ENCODE measurements at places on chromosomes 1 and 21. TPM values are rescaled to one million over a fixed set of nuclear protein-coding genes. Genes with fewer than 3 reads are reported as not detected.

- DNase-seq: no peak
Measured at GRCh38 chr1:234962340-234962989, 166.2 kb downstream of the TOMM20 start.

DNA sequence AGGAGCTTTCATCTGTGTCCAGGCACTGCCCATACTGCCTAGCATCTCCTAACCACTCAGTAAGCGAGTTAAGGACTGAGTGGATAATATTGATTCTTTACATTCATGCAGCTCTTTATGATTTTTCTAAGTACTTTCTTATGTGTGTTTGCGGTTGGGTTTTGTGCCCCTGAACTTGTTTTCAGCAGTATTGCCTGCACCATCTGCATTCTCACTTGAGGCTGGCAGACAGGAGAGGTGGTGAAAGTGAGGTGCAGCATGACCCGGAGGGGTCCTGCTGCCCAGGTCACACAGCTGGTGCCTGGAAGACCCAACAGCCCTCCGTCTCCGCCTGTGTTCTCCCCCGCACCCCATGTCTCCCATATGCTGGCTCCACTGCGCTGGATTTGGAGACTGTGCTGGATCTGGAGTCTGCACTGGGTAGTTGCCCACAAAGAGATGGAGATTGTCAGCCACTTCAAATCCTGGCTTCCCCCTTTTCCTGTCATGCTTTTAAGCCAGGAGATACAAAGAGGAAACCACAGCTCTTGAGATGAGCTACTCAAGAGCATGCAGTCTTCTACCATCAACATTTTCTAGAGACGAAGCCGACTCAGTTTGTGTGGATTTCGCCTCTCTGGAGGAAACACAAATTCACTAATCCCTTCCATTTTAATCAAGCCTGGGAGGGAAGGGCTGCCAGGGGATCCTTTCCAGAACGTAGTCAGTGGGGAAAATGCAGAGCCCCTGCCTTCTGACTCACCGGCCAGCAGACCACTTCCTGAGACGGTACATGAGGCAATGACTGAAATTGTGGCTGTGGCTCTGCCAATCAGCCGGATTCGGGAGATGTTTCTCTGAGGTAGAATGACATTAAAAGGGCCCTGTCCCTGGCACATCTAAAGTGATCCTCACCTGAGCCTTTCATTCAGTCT lies 71.7 kb upstream of the ANGPTL1 start:
- DNase-seq: no peak

DNA sequence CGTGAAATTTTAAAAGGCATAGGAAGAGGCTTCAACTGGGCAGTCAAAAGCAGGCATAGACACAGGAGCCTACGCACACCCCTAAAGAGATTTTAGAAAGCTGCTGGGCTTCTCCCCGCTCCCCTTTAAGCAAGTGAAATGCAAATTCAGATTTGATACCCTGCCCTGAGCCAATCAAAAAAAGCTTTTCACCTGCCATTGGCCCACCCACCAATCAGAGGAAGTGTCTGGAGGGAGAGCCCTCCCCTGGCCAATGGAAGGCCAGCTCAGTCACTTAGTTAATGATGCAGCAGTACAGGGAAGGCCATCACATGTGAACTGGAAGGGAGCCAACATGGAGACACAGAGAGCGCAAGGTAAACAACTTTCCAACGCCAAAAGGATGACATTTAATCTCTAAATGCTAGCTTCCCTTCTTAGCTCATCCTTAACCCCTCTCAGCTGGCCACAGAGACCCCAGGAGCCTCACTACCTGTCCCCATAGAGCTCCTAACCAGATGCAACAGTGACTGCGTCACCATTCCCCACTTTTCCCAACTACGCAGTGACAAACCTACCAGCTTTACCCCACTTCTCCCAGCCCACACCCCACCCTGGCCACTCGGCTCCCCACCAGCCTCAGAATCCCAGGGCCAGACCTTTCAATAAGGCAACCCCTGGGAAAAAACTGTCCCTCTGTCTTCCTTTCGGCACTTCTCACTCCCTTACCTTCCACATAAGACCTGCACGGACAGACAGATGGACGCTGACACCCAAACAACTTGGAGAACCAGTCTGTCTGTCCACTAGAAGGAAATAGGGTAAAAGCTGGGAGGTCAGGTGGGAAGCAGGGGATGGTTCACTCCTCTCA lies 71.0 kb downstream of the CD46 start:
- DNase-seq: no peak

- DNase-seq: no peak
Measured at GRCh38 chr21:39908265-39908923, 41.2 kb downstream of the PCP4 start.

CNKSR1 gene
- 9.9 TPM for polyA plus RNA-seq

GRCh38 chr1:9475061-9475627 lies 64.1 kb upstream of the SLC25A33 start:
- no peak for DNase-seq

LRRC52 gene
- not detected for polyA plus RNA-seq

NTNG1 gene
- polyA plus RNA-seq: 33.6 TPM

CFAP107 gene
- 1.7 TPM for polyA plus RNA-seq

CYP4X1 gene
- 13.8 TPM for polyA plus RNA-seq

- DNase-seq: no peak
Measured at GRCh38 chr1:197859024-197859423, 43.4 kb upstream of the C1orf53 start.

DNA sequence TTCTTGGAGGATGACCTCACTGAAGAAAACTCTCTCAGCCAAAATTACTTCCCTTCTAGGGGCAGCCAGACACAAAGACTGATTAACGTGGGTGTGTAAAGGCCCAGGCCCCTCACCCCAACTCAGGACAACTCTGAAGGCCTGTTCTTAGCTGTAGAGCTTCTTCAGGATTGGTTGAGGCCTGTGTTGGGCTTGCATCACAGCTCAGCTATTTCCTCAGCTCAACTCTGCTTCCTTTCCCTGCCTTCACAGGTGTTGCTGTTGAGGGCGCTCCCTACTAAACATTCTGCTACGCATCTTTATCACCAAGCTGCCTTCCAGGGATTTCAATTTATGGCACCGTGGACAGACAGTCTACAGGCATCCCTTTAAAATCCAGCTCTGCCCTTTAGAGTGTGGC lies 36.8 kb downstream of the MAB21L3 start:
- no peak for DNase-seq

DNA sequence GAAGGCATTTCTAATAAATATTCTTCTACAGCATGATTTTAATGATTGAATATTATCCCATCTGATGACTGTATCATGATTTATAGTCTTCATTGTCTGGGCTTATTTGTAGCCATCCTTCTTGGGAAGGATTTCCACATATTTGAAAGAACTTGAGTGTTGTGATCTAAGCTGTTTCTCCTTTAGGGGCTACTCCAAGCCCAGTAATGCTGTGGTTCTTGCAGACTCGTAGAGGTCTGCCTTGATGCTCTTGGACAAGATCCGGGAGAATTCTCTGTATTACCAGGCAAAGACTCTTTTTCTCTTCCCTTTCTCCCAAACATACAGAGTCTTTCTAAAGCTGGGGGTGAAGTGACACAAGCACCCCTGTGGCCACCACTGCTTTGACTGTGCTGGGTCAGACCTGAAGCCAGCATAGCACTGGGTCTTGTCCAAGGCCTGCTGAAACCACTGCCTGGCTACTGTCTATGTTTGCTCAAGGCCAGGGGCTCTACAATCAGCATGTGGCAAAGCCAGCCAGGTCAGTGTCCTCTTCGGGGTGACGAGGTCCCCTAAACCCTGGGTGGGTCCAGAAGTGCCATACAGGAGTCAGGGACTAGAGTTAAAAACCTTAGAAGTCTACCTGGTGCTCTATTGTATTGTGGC lies 107.4 kb downstream of the GIPC2 start:
- DNase-seq: no peak

FCRLB gene
- polyA plus RNA-seq: 2.8 TPM

DNA sequence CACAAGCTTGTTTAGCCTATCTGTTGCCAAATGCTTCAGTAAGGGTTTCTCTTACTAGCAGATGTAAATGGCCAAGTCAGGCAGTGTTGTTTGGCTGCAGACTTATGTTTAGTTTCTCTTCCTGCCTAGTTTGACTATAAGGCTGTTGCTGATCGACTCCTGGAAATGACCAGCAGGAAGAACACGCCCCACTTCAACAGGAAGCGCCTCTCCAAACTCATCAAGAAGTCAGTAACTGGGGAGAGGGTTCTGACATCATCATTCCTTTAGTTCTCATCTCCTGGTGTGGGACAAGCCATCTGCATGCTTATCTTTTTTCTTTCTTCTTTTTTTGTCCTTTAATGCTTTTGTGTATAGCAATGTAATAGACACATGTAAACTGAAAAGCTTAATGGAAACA lies 25.1 kb downstream of the RRP1B start:
- no peak for DNase-seq

DNA sequence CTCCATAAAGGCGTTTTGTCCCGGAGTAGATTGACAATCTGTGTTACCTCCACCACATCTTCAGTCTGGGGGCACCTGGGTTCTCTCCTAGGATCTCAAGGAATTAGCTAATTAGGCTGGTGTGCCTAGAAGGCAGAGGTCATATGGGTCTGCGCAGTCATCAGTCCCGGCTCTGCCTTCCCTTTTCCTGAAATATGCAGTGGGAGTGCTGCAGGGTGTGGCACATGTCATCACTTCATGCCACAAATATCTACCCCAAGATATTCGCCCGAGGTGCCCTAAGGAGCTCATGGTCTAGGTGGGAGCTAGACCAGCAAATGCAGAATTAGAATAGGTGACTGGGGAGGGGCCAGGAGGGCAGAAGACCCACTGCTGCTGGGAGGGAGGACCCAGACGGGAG lies 42.9 kb downstream of the ACTL8 start:
- DNase-seq: no peak

SHISAL2A gene
- 1.5 TPM for polyA plus RNA-seq

ACOT11 gene
- 8.5 TPM for polyA plus RNA-seq

RPS6KC1 gene
- 28.7 TPM for polyA plus RNA-seq

DNA sequence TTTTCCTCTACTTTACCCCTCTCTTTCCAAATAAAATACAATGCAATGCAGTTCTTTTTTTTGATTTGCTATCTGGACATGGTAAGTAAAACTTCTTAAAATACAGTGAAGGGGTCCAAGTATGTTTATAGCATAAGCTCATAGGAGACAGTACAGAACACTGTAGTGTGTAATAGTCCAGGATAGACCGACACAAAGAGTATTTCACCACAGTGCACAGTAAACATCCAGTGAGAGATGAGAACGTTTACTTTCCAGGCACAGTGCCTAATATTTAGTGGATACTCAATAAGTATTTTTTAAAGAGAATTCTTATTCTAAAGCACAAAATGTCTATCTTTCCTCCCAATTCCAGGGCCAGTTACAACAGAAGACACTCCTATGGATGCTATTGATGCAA lies 14.9 kb downstream of the MIA3 start:
- no peak for DNase-seq

HSD11B1 gene
- 0.26 TPM for polyA plus RNA-seq
